NCI-H1417 treated with DMSO at 0.1 percent for 48 hours (cell line): ENCODE measurements at places on chromosomes 7 and 10.

- DNase-seq = no peak
These were observed 20.2 kb upstream of the PPIF start for GRCh38 chr10:79327090-79327457.

DNA sequence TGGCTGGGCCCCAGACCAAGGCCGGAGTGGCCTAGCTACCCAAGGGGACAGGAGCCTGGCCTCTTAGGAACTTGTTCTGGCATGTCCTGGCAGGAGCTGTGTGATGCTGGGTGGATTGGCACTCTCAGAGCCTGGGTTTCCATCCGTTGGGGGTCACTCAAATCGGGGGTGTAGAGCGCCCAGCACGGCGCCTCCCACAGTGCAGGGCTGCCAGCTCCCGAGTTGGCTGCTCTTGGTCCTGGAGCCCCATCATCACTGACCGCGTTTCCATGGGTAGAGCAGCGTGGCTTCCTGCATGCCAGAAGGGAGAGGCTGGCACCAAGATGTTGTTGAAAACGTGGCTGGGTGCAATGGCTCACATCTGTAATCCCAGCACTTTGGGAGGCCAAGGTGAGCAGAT, 70.3 kb downstream of the UNCX start:
- no peak for DNase-seq

DNA sequence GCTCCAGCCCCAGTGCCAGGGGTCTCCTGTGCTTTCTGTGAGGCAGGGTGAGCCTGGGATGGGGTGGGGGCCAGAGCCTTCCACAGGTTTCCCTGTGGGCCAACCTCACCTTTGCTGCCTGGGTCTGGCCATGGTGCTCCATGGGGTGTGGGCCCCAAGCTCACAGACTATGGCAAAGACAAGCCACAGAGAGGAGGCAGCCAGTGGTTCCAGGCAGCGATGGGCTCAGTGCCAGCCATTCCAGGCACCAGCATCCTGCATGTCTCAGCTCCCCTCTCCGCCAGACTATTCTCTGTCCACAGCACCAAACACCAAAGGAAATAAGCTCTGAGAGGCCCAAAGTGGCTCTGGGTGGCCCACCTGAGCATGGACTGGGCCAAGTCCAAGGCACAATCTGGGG, 133.5 kb downstream of the PTPN20 start:
- DNase-seq = no peak

- DNase-seq = no peak
These were observed 14.1 kb downstream of the MICU1 start for GRCh38 chr10:72611783-72612182.

DNA sequence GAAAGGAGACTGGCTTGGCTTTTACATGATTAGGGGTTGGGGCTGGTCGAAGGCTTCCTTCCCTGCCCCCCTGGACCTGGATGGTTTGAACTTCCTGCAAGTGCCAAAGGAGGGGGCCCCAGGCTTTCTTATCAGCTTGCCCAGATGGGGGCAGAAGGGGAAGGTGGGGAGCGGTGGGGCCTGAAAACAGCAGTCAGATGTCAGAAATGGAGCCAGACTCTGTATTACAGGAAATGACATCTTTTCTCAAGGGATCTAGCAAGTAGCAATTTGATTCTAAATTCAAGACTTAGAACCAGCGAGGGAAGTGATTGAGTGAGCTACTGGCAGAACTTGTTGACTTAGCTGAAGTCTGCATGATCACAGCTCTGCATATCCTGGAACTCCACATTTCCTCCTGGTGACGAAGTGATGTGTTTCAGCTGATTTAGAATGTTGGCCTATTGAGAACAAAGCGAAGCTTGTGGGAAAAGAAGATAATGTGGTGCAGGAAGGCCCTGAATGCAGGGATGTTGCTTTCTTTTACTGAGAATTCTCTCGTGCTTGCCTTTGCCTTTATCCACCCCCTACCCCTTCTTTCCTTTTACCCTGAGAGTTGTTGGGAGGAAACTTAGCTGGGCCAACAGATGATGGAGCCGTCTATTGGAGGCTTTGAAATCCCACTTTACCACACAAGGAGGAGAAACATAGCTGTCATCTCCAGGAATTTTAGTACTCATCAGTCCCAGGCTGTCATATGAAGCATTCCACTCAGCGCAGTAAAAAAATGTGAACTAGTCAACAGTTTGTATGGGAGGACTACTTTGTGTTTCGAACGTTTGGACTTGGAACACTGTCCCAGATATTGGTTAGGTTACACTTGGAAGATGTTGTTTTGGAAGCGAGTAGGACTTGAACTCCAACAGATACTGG, 43.2 kb downstream of the CCNY start:
- DNase-seq = no peak

- no peak for DNase-seq
These were observed 155.1 kb downstream of the GALNT11 start for GRCh38 chr7:152180587-152180986.

GRCh38 chr10:82313401-82313800, 438.4 kb downstream of the NRG3 start:
- no peak for DNase-seq

DNA sequence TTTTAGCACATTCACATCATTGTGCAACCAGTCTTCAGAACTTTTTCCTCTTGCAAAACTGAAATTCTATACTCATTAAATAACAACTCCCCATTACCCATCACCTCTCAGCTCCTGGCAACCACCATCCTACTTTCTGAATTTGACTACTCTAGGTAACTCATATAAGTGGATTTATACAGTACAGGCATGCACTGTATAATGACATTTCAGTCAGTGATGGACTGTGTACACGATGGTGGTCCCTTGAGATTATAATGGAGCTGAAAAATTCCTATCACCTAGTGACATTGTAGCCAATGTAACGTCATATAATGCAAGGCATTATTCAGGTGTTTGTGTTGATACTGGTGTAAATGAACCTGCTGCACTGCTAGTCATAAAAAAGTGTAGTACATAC, 60.1 kb downstream of the BTRC start:
- DNase-seq = no peak

- DNase-seq = no peak
These were observed 705.5 kb downstream of the AUTS2 start for GRCh38 chr7:70303780-70304179.

GRCh38 chr7:2471022-2471329, 5.2 kb downstream of the GRIFIN start:
- no peak for DNase-seq

GRCh38 chr7:75835688-75836285, 22.2 kb upstream of the CCL24 start:
- DNase-seq = no peak

DNA sequence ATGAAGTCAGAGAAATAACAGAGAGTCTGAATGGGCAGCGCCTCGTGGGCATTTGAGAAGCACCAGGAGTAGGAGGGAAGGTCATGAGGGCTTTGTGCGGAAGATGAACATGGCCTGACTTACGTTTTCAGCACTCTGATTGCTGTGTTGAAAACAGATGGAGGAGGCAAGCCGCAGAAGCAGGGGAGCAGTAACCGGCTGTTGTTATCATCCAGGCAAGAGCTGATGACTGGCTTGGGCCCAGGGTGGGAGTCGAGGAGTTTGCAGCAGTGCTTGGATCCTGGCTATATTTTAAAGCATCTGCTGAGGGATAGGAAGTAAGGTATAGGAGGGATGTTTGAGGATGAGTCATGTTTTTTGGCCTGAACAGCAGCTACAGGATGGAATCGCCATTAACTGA, 12.7 kb upstream of the PDLIM1 start:
- DNase-seq = no peak

DNA sequence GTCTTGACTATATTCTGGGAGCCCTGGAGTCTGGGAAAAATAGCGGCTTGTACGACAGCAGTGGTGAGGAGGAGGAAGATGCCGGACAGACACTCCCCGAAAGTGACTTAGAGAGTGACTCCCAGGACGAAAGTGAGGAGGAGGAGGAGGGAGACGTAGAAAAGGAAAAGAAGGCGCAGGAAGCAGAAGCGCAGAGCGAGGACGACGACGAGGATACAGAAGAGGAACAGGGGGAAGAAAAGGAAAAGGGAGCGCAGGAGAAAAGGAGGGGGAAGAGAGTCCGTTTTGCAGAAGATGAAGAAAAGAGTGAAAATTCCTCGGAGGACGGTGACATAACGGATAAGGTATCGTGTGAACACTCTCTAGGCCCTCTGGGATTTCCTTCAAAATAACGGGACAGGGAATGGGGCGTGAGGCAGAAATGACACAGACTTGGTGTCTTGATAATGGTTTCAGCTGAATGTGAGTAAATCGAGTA, 908 bp downstream of the NOM1 start:
- DNase-seq = no peak

- no peak for DNase-seq
These were observed 168.4 kb upstream of the WNT16 start for GRCh38 chr7:121160150-121161008.

- DNase-seq = no peak
These were observed 234.5 kb upstream of the FZD1 start for GRCh38 chr7:91029688-91030087.

DNA sequence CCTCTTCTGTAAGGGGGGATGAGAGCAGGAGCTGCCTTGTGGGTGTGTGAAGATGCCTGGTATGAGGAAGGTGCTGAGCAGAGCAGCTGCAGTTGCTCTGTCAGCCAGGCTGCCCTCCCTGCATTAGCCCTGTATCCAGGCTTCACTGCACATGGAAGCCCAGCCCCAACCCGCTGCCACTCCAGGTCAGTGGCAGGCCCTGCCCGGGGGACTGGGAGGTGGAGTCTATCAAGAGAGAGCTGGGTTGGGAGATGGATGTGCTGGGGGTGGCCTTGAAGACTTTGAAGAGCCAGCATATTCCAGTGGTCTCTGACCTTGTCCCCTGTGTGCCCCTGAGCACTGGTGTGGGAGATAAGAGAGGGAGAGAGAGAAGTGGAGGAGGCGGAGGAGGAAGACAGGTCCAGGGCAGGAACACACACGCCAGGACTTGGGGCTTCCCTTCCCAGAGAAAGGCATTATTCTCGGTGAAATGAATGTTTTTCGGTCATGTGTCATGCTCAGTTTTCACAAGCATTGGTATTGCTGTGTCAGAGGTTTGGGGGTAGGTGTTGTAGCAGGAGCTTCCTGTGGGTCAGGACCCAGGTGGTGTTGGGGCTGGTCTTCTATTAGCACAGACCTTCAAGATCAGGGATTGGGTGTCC, 2.6 kb downstream of the PPIF start:
- no peak for DNase-seq

DNA sequence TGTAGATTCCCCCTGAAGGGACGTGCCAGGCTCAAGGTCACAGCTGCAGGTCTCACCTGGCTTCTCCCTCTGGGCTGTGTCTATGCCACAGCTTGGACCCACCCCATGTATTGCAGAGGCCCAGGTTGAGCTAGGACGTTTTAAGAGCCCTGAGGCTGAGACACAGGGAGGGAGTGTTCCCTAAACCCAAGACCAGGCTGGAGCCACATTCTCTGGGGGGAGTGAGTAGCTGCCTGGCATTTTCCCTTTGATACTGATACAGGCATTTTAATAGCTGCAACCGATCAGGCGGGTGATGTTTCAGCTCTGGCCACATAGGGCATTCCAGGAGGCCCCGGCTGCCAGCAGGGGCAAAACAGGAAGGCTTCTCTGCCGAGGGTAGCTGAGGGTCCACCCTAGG, 13.4 kb downstream of the COL13A1 start:
- DNase-seq = no peak

DNA sequence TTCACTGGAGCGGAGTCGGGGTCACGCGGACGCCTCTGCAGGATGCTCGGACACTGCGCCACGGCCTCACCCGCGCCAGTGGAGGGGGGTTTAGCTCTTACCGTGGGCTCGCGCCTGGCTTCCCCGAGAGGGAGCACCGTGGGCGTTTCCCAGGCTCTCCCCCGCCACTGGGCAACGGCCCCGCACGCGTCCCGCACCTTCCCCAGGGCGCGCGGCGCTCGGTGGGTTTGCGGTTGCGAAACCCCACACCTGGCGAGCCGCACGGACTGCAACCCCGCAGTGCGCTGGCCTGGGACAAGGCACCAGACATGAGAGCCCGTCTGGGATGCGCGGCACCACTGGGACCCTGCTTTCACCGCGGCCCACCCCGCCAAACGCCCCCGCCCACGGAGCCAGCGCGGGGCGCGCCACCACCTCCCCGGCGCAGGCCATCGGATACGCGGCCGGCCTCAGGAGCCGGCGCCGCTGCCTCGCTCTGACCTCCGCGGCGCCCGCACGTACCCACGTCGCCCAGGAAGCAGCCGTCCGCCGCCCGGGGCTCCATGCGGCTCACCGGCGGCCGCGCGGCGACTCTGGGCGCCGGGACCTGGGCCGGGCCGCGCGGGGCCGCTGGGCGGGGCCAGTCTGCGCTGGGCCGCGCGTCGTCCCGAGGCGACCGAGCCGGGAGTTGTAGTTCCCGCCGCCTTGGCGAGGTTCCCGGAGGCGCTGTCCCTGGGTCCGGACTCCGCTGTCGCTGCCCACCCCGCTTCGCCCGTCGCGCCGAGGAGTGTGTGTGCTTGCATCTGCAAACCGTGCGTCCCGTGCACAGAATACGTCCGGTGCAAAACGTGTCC, at the start of gene ASB13:
Gene ASB13, minus strand, starts transcription at position 588 of the 833 bp plus-strand sequence. Its CDS starts 44 bp downstream, at position 544.
- DNase-seq = no peak

DNA sequence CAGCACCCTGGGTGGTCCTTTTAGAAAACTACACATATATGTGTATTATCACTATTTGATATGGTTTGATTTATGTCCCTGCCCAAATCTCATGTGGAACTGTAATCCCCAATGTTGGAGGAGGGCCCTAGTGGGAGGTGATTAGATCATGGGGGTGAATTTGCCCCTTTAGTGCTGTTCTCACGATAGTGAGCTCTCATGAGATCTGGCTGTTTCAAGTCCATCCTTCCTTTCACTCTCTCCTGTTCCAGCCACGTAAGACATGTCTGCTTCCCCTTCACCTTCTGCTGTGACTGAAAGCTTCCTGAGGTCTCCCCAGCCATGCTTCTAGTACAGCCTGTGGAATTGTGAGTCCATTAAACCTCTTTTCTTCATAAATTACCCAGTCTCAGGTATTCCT, 37.3 kb downstream of the DOCK4 start:
- no peak for DNase-seq

DNA sequence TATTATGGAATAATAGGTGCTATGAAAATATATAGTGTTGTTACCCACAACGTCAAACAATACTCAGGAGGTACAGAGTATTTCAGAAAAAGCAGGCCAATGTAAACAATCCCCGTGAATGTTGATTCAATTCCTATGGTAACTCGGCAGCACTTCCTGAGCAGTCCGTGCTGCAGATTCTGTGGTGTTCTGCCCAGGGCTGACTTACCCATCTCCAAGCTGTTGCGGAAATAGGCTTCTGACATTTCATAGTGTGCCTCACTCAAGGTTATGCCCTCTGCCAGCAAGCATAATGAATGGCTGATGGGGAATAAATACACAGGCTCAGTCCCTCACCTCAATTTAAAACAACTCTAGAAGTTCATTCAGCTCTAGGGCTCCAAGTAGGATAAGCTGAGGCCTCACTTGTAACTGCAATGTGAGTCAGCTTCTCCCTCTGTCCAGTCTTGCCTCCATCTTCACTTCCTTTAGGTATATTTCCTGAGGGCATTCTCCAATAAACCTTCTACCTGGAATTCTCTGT, 177.6 kb downstream of the GNAI1 start:
- DNase-seq = no peak

GRCh38 chr7:100493476-100494264, 9.9 kb downstream of the NYAP1 start:
- no peak for DNase-seq

DNA sequence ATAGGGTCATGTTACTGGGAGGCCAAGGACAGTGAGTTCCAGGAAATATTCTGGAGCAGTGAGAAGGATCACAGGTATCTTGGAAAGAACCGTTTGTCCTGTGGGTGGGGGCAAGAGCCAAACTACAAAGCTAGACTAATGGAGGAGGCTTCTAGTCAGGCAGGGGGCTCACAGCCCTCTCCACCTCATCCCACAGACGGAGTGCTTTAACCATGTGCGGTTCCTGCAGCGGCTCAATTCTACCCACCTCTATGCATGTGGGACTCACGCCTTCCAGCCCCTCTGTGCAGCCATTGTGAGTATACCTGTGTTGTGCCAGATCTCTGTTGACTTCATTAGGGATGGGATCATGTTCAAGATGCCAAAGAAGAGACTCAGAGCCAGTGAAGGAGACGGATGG, 8.1 kb downstream of the SEMA4G start:
- DNase-seq = no peak
